Activated CD4-positive, alpha-beta T cell treated with anti-CD3 and anti-CD28 coated beads, Interleukin-2, amount 10 ng/mL, durations not matched to agents 7 days and 5 days (primary cell): ENCODE measurements at places on chromosomes 16 and 17.

DNA sequence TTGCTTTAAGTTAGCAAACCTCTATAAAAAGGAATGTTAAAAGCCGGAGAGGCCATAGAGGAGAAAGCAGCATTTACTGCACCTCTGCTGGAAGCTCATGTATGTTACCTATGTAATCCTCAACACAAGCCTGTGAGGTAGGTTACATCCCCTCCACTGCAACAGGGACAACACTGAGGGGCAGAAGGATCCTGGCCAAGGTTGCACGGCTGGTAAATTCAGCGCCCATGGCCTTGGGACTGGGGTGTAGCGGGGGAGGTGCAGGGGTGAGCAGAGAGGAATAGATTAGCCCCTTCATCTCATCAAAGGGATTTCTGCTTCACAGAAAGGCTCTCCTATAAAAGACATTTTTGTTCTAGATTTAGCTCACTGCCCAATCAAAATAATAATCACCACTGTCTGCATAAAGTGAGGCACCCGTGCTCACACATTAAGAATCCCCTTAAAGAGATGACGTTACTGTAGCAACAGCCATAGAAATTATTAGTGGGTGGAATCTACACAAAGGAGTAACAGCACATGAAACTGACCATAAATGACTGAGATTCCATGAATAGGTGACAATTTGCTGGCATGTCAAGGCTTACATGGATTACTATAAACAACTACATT lies 3.3 kb downstream of the ZCCHC14 start:
- H3K27ac ChIP-seq, result peak overlapping the region; percentile 85
- peaks cover 13% of the 10 kb centered on the region for H3K27me3 ChIP-seq
- H3K36me3 ChIP-seq, result no peaks in the 10 kb centered on the region

- H3K36me3 ChIP-seq, result peaks cover 12% of the 10 kb centered on the region
- H3K4me1 ChIP-seq, result peaks cover 33% of the 10 kb centered on the region
- DNase-seq, result no peak
- no peaks in the 10 kb centered on the region for H3K27me3 ChIP-seq
- H3K4me3 ChIP-seq, result no peak overlapping the region
Observed at GRCh38 chr17:67491009-67491680, 114.1 kb downstream of the PITPNC1 start.

- peaks cover 7% of the 10 kb centered on the region for H3K4me1 ChIP-seq
- DNase-seq, result no peak
- H3K27me3 ChIP-seq, result no peaks in the 10 kb centered on the region
- H3K4me3 ChIP-seq, result no peak overlapping the region
- peaks cover 20% of the 10 kb centered on the region for H3K36me3 ChIP-seq
Observed at GRCh38 chr17:57311281-57312216, 55.2 kb downstream of the MSI2 start.

- H3K4me3 ChIP-seq, result no peak overlapping the region
- H3K4me1 ChIP-seq, result no peaks in the 10 kb centered on the region
- no peak overlapping the region for H3K27ac ChIP-seq
- DNase-seq, result no peak
- H3K27me3 ChIP-seq, result no peaks in the 10 kb centered on the region
Observed at GRCh38 chr17:54015734-54016133, 193.0 kb downstream of the KIF2B start.

DNA sequence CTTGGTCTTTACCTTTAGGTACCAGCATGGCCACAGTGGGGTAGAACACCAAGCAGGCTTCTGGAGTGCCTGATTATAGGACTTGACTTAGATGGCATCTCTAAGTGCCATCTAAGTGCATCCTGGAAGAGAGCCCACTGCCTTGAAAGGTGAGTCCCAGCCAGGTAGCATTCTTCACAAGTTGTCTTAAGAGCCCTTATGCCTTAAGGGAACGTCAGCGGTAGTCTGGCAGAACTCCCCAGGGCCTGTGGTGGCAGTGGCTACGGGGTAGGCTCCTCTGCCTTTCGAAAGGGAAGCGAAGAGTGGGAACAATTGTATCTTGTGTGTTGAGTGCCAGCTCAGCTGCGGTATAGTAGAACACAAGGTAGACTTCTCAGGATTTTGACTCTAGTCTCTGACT lies 549.0 kb downstream of the HS3ST4 start:
- DNase-seq, result no peak
- no peaks in the 10 kb centered on the region for H3K4me1 ChIP-seq
- no peak overlapping the region for H3K27ac ChIP-seq
- no peaks in the 10 kb centered on the region for H3K36me3 ChIP-seq
- no peak overlapping the region for H3K4me3 ChIP-seq

DNA sequence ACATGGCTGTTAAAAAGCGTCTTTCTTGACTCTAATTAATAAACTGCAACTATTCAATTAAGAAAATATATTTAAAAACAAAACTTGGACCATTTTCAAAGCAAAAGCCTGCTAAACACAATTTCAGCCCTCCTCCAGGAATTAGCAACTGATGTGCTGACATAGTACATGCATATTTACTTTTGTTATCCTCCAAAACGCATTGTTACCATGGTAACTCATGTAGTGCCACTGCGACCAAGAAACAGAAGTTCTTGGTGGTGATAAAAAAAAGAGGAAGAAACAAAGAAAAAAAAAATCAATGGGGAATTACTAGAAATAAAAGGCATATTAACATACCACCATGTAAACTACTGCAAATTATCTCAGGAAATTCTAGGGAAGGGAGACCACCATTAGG lies 793.4 kb upstream of the CDH8 start:
- H3K27ac ChIP-seq, result no peak overlapping the region
- H3K27me3 ChIP-seq, result no peaks in the 10 kb centered on the region
- no peaks in the 10 kb centered on the region for H3K36me3 ChIP-seq
- H3K4me3 ChIP-seq, result no peak overlapping the region

GRCh38 chr17:63262751-63263476 lies 183.2 kb downstream of the CYB561 start:
- H3K36me3 ChIP-seq, result no peaks in the 10 kb centered on the region
- no peaks in the 10 kb centered on the region for H3K4me1 ChIP-seq
- no peak overlapping the region for H3K27ac ChIP-seq
- no peak for DNase-seq

GRCh38 chr17:28115046-28115445 lies 72.6 kb downstream of the NLK start:
- H3K27me3 ChIP-seq, result no peaks in the 10 kb centered on the region
- no peak overlapping the region for H3K4me3 ChIP-seq
- H3K36me3 ChIP-seq, result peaks cover 10% of the 10 kb centered on the region
- H3K27ac ChIP-seq, result no peak overlapping the region

- H3K4me1 ChIP-seq, result peaks cover 29% of the 10 kb centered on the region
- peaks cover 30% of the 10 kb centered on the region for H3K36me3 ChIP-seq
- peak overlapping the region; percentile 86 for H3K4me3 ChIP-seq
- no peak for DNase-seq
- no peak overlapping the region for H3K27ac ChIP-seq
Observed at GRCh38 chr17:15998031-15998562, 1.4 kb downstream of the ZSWIM7 start.

DNA sequence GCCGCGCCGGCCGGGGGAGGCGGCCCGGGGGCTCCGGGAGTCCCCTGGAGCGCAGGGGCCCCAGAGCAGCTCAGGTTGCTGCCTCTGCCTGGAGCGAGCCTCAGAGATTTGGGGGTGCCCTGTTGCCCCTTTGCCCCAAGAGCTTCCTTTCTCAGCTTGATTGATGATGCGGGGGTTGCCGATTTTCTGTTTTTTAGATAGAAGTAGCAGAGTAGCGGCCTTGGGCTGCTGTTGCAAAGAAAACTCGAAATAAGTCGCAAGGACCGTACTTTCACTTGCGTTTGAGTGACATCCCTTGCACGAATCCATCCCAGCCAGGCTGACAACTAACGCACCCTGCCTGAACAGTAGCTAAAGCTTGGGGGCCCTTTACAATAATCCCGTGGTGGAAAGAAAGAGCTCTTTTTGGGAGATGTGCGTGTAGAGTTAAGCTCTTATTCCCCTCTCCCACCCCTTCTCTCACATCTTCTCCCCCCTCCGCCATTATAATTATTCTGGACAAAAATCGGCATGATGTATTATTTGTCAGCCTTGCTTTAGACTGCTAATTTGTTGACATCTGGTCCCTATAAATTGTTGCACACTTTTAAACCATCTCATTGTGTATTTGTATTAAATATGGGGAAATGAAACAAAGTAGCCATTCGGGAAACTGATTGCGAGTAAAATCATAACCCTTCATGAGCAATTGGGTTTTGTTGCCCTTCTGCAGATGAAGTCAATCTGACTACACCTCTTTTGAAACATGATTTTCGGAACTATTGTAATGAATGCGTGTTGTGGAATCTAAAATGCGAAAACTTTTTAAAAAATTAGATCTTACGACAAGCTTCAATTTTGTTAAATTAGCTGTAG lies 873 bp downstream of the USP10 start:
- no peaks in the 10 kb centered on the region for H3K27me3 ChIP-seq
- peak overlapping the region; percentile 95 for H3K27ac ChIP-seq
- H3K4me1 ChIP-seq, result peaks cover 46% of the 10 kb centered on the region
- DNase-seq, result peak; percentile 66

DNA sequence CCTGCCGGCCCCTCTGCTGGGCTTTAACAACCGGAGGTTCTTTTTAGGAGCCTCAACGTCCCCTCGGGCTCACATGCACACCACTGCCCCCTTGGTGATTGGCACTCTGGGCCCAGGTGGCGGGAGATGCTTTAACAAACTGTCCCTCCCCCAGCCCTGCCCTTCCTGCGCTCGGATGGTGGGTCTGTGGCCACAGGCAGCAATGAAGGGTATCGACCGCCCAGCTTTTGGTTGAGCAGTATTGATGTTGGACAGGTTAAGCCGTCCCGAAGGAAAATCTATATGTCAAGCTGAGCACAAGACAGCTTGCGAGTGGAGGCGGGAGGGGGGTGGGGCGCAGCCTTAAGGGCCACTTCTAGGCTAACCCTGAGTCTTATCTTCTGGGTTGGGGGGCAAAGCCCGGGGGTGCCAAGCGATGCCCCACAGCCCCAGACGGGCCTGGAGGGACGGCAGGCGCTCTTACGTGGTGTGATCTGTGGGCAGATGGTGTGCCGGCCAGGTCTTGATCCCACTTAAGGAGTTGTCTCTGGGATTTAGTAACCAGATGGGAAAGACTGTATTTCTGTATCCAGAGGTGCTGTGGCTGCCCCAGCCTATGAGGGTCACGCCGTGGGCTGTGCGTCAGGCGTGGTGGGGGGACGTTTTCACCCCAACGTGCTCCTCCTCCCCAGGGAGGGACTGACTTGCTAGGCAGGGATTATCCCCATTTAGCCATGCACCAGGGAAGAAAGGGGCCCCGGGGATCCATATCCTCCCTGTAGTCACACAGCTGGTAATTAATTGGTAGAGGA lies 6.2 kb downstream of the GSE1 start:
- no peak overlapping the region for H3K4me3 ChIP-seq
- no peaks in the 10 kb centered on the region for H3K36me3 ChIP-seq
- no peak for DNase-seq
- no peak overlapping the region for H3K27ac ChIP-seq

DNA sequence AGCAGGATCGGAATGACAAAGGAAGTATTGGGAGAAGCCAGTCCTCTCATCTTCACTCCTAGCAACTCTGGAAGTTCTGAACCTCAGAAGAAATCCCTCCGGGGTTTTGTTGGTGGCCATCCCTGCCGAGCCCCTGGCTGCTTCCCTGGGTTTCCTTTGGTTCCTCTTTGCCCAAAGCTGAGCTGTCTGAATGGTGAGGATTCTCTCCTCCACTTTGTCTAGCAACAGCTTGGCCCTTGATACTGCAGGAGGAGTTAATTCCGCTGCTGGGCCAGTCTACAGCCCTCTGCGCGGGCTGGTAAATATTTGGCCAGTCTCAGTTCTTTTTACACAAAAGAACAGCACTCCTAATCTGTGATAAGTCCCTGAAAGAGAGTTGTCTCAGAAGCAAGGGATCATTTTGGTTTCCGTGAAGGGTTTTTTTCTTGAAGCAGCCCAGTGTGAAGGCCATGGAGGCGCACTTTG lies 170.9 kb downstream of the RAB11FIP4 start:
- no peak for DNase-seq
- no peak overlapping the region for H3K4me3 ChIP-seq
- H3K27me3 ChIP-seq, result peaks cover 18% of the 10 kb centered on the region
- H3K4me1 ChIP-seq, result peaks cover 13% of the 10 kb centered on the region
- no peaks in the 10 kb centered on the region for H3K36me3 ChIP-seq

GRCh38 chr17:54085020-54085419 lies 262.3 kb downstream of the KIF2B start:
- no peaks in the 10 kb centered on the region for H3K4me1 ChIP-seq
- DNase-seq, result no peak
- H3K36me3 ChIP-seq, result no peaks in the 10 kb centered on the region
- no peaks in the 10 kb centered on the region for H3K27me3 ChIP-seq
- no peak overlapping the region for H3K4me3 ChIP-seq
- H3K27ac ChIP-seq, result no peak overlapping the region

DNA sequence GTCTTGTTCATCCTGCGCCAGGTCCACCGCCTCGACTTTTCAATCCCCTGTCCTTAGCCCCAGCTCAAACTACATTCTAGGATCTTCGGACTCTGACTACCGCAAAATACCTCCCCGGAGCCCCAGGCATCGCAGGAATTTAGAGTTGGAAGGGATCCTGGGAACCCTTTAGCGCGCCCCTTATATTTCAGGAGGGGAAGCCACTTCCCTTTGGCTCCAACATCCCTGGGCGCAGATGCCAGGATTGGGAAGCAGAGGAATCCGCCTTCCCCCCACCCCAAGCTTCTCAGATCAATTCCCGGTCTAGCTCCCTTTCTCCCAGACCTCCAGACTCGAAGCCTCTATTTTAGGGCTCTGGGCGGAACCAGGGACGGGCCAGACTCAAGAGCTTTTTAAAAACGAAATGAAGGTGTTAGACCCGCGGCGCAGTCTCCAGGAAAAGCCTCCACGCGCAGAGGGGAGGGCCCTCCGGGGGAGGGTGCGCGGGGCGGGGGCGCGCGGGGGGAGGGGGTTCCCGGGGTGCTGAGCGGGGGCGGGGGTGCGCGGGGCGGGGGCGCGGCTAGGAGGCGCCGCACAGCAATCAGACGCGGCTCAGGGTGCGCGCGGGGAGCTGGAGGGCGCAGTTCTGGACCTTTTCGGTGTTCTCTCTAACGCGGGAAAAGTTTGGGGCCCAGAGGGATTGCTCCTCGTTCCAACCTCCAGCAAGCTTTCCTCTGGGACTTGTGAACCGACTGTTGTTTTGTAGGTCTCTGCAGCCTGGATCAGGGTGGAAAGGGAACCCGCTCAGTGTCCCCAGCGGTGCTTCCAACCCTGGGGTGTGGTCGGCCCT lies 1.6 kb downstream of the AHSP start:
- no peaks in the 10 kb centered on the region for H3K4me1 ChIP-seq
- H3K27me3 ChIP-seq, result peaks cover 24% of the 10 kb centered on the region
- no peak overlapping the region for H3K27ac ChIP-seq
- H3K4me3 ChIP-seq, result peak overlapping the region; percentile 43
- DNase-seq, result no peak
